ENCODE measurements at places on chromosomes 2 and 18.

DNA sequence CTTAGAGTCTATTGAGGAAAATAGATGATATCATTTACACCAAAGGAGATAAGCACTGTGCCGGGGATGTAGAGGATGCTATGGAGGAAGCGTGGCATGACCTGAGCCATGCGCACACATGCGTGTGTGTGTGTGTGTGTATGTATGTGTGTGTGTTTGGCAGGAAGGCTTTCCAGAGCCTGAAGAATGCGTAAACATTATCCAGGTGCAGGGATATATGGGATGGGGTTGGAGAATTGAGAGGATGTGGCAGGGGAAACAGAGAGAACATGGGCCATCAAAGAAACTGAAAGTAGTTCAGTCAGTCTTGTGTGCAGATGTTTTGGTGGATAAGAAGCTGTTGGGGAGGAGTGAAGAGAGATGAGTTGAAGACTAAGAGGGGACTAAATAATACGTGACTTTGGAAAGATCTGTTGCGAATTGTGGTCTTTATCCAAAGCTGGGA is 9.3 kb upstream of the STAT1 start:
- peak; percentile 92 for DNase-seq

DNA sequence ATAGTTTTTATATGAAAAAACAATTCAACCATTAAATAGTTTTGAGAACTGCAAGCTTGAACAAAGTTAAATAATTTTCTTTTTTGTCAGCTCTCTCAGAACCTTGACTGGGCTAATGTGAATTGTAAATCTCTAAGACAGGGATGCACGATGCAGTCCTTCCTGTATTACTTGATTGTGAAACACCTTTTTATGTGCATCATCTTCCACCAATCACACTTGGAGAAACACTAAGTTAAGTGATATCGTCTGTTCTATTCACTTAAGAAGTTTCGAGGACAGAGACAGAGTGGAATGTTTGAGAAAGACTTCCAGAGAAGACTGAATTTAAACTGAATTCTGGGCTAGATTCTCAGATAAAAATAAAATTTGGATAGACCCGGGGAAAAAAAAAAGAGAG is 238.2 kb downstream of the MREG start:
- DNase-seq = no peak

GRCh38 chr2:236073867-236074655 is 94.1 kb downstream of the GBX2 start:
- DNase-seq = no peak

GRCh38 chr2:110994250-110994961 is 126.3 kb upstream of the BCL2L11 start:
- peak; percentile 73 for DNase-seq

DNA sequence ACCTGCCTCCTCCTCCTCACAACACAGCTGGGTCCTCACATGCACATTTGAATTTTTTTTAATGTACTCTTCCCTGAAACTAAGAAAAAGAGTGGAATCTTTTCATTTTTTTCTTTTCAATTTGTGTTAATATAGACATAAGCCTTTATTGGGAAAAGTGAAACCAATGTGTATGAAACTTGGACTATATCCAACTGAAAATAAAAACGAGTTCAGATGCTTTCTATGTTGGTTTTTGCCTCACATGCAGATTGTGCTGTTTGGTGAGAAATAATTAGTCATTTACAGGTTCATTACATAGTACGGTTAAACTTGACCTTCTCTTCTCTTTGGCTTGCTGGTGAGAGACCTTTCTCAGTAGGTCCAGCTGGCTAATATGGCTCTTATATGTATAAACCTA is 515.2 kb upstream of the FANCL start:
- DNase-seq = no peak

GRCh38 chr2:208686665-208687064 is 280.1 kb downstream of the PTH2R start:
- DNase-seq = no peak

GRCh38 chr2:86290596-86291327 is 46.7 kb downstream of the REEP1 start:
- no peak for DNase-seq

- DNase-seq = peak; percentile 52
Observed at GRCh38 chr2:168348076-168348475, 100.7 kb upstream of the STK39 start.
